ENCODE measurements at places on chromosomes 12 and 14.

GRCh38 chr14:42806909-42807315 is 1200.2 kb downstream of the LRFN5 start:
- no peak for DNase-seq

DNA sequence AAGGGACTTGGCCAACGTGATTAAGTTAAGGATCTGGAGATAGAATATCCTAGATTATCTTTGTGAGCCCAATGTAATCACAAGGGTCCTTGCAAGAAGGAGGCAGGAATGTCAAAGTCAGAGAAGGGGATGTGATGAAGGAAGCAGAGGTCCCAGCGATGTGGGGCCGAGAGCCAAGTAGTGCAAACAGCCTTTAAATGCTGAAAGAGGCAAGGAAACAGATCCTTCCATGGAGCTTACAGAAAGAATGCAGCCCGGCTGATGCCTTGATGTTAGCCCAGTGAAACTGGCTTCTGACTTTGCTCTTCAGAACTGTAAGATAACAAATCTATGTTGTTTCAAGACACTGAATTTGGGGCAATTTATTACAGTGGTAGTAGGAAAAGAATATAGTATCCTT is 74.9 kb downstream of the NEDD1 start:
- DNase-seq: no peak

DNA sequence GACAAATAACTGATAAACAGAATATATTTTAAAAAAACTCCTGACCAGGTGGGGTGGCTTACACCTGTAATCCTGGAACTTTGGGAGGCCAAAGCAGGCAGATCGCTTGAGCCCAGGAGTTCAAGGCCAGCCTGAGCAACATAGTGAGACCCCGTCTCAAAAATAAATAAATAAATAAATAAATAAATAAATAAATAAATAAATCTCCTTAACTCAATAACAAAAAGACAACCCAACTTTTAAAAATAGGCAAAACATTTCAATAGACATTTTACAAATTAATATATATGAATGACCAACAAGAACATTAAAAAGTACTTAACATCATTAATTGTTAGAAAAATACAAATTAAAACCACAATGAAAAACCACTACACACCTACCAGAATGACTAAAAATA is 56.2 kb upstream of the CAPRIN2 start:
- no peak for DNase-seq

GRCh38 chr14:88043529-88044443 is 38.9 kb downstream of the GPR65 start:
- no peak for DNase-seq

GRCh38 chr12:96720363-96720705 is 186.7 kb upstream of the NEDD1 start:
- no peak for DNase-seq

GRCh38 chr12:5783289-5783920 is 161.7 kb downstream of the ANO2 start:
- no peak for DNase-seq

DNA sequence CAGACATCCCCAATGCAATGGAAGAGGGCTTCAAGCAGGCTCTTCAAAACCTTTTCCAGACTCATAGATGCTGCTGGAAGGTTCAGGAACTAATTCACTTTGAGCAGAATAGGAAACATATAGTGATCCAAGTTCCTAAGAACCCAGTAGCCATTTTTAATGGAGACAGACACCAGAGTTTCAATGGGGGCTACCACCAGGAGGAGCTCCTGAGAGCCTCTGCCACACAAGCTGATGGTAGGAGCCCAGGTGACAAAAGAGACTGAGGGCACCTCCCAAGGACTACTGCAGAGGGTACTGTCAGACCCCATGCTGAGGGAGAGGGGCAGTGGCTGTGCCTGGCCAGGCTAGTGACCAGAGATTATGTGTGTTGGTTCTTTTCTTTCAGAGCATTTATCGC is 45.9 kb downstream of the IFNG start:
- no peak for DNase-seq

GRCh38 chr12:97560350-97560749 is 97.7 kb downstream of the RMST start:
- DNase-seq: no peak

Measured in cerebellum (tissue), 4 donors.